ENCODE measurements at places on chromosomes 4 and X. TPM values are rescaled to one million over a fixed set of nuclear protein-coding genes. Genes with fewer than 3 reads are reported as not detected.

DNA sequence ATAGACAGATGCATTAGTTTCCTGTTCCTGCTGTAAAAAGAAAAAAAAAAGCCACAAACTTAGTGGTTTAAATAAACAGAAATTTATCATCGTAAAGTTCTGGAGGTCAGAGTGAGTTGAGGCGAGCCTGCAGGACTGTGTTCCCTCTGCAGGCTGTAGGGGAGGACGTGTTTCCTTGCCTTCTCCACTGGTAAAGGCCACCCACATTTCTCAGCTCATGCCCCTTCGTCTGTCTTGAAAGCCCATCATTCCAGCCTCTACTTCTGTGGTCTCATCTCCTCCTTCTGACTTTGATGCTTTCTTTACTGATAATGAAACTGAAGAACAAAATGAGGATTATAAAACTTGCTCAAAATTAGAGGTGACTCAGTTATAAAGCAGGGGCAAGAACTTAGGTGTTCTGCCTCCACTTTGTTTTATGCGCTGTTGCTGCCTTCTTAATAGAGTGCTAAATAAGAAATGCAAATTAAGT, 143.0 kb downstream of the STIM2 start:
- H3K36me3 ChIP-seq, result peaks cover 15% of the 10 kb centered on the region
- no peaks in the 10 kb centered on the region for H3K27me3 ChIP-seq
- peak overlapping the region; percentile 56 for H3K27ac ChIP-seq
- DNase-seq, result no peak
- peaks cover 36% of the 10 kb centered on the region for H3K4me1 ChIP-seq

DNA sequence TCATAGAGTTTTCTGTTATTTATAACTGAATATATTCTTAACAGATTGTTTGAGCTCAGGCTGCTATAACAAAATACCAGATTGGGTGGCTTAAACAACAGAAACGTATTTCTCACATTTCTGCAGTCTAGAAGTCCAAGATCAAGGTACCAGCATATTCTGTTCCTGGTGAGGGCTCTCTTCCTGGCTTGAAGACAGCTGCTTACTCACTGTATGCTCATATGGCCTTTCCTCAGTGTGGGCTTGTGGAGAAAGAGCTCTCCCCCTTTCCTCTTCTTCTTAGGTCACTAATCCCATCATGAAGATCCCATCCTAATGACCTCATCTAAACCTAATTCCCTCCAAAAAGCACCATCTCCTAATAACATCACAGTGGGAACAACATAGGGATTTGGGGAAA, 117.8 kb downstream of the RASGEF1B start:
- no peaks in the 10 kb centered on the region for H3K36me3 ChIP-seq
- no peak overlapping the region for H3K4me3 ChIP-seq
- H3K4me1 ChIP-seq, result no peaks in the 10 kb centered on the region
- DNase-seq, result no peak

DNA sequence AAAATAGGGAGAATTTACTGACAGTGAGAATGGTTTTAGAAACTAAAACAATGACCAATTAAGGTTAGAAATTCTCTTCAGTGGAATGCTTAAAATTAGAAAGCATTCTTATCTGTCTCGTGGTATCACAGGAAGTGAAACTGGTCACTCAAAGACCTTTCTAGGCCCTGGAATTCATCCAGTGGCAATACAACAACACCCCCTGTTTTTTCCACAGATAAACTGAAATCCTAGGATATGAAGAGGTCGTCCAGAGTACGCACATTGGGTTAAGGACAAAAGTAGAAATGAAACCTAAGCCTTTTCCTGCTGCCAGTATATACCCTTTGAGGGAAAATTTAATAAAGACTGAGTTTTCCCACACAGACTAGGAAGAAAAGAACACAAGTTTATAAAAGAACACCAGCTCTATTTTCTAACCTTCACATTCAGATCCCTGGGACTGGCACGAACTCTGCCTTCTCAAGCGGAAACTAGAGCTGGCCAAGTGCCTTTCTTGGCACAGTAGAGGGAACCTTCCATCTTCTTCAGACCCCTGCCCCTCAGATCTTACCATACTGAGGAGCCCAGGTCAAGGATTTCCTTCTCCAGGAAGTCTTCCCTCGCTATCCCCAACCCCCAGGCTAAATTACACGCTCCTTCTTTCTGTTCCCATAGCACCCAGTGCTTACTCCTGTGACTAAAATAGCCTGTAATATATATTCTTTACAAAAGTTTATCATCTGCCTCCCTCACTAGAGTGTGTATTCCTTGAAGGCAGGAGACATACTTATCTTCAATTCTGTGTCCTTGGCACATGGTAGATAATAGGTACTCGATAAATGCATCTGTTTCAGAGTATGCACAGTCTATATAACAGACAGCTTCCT, 16.9 kb downstream of the LHFPL1 start:
- DNase-seq, result no peak
- H3K36me3 ChIP-seq, result no peaks in the 10 kb centered on the region
- no peaks in the 10 kb centered on the region for H3K27me3 ChIP-seq

- no peak overlapping the region for H3K27ac ChIP-seq
- H3K27me3 ChIP-seq, result no peaks in the 10 kb centered on the region
- H3K36me3 ChIP-seq, result no peaks in the 10 kb centered on the region
- no peak overlapping the region for H3K4me3 ChIP-seq
- H3K4me1 ChIP-seq, result no peaks in the 10 kb centered on the region
Observed at GRCh38 chrX:114797494-114797893, 213.6 kb downstream of the HTR2C start.

- no peaks in the 10 kb centered on the region for H3K36me3 ChIP-seq
- no peaks in the 10 kb centered on the region for H3K4me1 ChIP-seq
- H3K27ac ChIP-seq, result no peak overlapping the region
- no peak for DNase-seq
- H3K27me3 ChIP-seq, result no peaks in the 10 kb centered on the region
Observed at GRCh38 chrX:22246620-22247019, 26.1 kb upstream of the CBLL2 start.

- no peak overlapping the region for H3K4me3 ChIP-seq
- H3K36me3 ChIP-seq, result no peaks in the 10 kb centered on the region
- H3K27ac ChIP-seq, result no peak overlapping the region
- no peaks in the 10 kb centered on the region for H3K27me3 ChIP-seq
Observed at GRCh38 chrX:75989806-75990590, 182.9 kb upstream of the PBDC1 start.

DNA sequence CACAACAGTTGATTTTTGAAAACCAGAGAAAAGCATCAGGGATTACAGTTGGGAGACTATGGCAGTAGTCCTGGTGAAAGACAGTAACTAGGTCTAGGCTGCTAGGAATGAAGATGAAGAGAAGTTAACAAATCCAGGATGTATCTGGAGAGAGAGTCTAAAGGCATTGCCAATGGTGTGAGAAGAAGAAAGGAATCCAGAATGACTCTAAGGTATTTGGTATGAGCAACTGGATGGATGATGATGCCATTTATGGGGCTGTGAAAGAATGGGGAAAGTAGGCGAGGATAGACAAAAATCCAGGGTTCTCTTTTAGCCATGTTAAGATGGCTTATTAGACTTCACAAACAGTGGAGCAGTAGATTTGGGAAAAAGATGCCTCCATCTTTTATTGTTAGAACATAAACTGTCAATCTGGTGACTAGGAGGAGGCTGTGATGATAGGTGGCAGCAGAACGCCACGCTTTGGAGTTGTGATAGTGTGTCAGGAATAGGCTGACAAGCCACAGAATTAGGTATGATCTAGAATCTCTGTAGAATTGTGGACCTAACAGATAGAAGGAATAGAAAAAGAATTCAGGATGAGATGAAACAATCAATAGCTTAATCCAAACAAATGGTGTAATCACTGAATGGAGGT, 27.3 kb upstream of the JADE1 start:
- peak; percentile 45 for DNase-seq
- H3K27me3 ChIP-seq, result peaks cover 3% of the 10 kb centered on the region
- no peaks in the 10 kb centered on the region for H3K4me1 ChIP-seq
- no peak overlapping the region for H3K4me3 ChIP-seq
- no peak overlapping the region for H3K27ac ChIP-seq
- no peaks in the 10 kb centered on the region for H3K36me3 ChIP-seq

DNA sequence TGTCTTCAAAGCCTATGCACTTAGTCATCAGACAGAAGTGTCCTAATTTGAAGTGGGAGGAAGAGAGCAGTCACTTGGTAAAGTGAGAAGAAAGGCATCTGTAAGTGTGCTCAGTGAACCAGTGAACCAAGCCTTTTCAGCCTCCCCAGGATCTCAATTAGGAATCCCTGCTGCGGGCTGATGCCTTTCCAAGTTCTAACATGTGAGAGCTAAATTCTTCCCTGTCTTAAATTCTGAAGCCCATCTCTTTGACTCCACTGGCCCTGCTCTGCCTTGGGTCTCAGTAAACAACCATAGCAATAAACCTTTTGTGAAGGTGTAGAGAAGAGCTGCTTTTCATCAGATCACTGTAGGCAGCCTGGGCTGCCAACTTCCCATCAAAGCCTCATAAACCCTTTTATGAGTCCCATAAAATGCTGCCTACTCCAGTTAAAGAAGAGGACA, 701.2 kb upstream of the LCORL start:
- no peak for DNase-seq
- no peak overlapping the region for H3K4me3 ChIP-seq
- H3K4me1 ChIP-seq, result no peaks in the 10 kb centered on the region
- no peak overlapping the region for H3K27ac ChIP-seq

GRCh38 chr4:122898370-122899150, 23.8 kb downstream of the NUDT6 start:
- H3K36me3 ChIP-seq, result peaks cover 2% of the 10 kb centered on the region
- H3K27me3 ChIP-seq, result no peaks in the 10 kb centered on the region
- DNase-seq, result no peak
- H3K4me1 ChIP-seq, result no peaks in the 10 kb centered on the region

GRCh38 chr4:127120441-127121090, 512.2 kb upstream of the INTU start:
- H3K4me3 ChIP-seq, result no peak overlapping the region
- no peaks in the 10 kb centered on the region for H3K4me1 ChIP-seq
- no peak overlapping the region for H3K27ac ChIP-seq
- H3K36me3 ChIP-seq, result no peaks in the 10 kb centered on the region
- H3K27me3 ChIP-seq, result no peaks in the 10 kb centered on the region
- no peak for DNase-seq

DNA sequence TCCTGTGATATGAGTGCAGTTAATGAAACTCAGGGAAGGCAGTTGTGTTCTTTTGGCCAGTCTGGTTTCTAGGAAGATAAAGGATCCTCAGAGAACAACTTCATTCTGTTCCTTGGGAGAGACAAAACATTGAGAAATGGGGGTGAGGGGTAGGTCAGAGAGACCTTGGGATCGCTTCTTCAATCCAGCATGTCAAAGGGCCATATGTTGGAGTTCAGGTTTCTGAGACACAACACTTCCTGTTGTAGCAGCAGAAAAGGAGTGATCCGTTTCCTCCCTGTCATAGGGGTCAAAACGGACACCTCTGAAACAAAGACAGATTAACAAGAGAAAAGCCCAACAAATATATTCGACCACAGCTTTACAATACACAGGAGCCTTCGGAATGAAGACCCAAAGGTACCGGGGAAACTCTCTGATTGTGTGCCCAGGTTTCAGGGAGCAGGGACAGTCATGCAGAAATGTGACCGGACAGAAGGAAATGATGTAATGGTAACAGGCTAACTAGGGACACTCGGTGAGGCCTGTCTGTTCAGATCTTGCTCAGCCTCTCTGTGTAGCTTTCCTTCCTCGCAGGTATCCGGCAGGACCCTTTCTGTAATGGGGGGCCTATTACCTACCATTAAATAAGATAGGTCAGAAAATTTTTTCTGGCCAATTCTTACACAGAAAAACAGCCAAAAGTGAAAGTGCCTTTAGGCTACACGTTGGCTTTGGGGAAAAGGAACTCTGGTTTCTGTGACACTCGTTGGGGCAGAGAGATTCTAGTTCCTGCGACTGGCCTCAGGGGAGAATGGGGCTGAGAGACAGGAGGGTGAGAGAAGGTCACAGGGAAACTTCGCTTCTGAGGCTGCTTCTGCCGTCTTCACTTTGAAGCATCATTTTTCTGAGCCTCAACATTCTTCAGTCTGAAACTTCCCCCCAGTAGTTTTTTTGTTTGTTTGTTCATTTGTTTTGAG, 103.3 kb upstream of the TLR3 start:
- H3K27me3 ChIP-seq, result peaks cover 4% of the 10 kb centered on the region
- H3K36me3 ChIP-seq, result no peaks in the 10 kb centered on the region
- H3K27ac ChIP-seq, result no peak overlapping the region
- no peaks in the 10 kb centered on the region for H3K4me1 ChIP-seq

GRCh38 chrX:48475774-48476577, at the start of gene FTSJ1:
Gene FTSJ1 (plus strand): TSS chrX:48476199. CDS start chrX:48478048, 1,849 bp downstream.
- H3K4me3 ChIP-seq, result peak within 1 kb of the TSS; percentile 93
- H3K27me3 ChIP-seq, result no peaks in the 10 kb centered on the region
- peaks cover 21% of the 10 kb centered on the region for H3K36me3 ChIP-seq

DNA sequence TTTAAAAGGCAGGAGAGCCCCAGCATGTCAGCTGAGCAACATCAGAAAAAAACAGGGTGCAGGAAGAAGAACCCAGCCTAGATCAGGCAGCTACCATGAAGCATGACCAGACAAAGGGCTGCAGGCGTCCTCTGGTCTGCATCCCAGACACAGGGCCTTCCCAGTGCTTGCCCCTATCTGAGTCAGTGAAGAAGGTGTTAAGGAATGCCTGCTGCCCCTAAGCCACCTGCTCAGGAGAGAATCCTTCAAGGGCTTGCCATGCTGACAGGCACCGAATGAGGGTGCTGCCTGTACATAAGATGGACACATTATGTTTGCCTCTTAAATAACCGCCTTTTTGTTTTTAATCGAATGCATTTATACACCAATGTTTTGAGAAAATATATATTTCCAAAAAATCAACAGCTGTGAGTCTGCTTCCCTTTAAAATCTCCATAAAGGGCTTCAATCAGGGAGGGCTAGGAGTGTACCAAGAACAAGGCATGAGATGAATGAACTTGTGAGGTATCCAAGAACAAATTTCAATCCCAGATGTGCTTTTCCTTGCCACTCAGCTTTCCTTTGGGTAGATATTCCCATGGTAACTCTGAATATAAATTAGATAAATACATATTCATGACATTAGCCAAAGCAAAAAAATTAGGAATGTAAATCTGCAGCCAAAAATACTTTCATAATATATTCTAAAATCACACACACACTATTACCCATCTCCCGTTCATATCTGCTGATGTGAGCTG, 85.1 kb downstream of the SLC9A7 start:
- DNase-seq, result no peak
- peaks cover 3% of the 10 kb centered on the region for H3K4me1 ChIP-seq
- H3K4me3 ChIP-seq, result no peak overlapping the region
- H3K27ac ChIP-seq, result no peak overlapping the region
- no peaks in the 10 kb centered on the region for H3K36me3 ChIP-seq
- no peaks in the 10 kb centered on the region for H3K27me3 ChIP-seq

Gene CCNA2
- total RNA-seq, result 128 TPM

Gene LRIT3
- 0.15 TPM for total RNA-seq

Gene MTCP1
- total RNA-seq, result 18.1 TPM

Gene KIF4A
- 41.5 TPM for total RNA-seq

Gene VCX3B
- not detected for total RNA-seq

Gene PRRG1
- total RNA-seq, result not detected

Gene ELF4
- total RNA-seq, result 49.5 TPM

Gene FMR1NB
- total RNA-seq, result not detected

Gene BMX
- not detected for total RNA-seq

Gene CCDC149
- total RNA-seq, result not detected

Gene C4orf51
- not detected for total RNA-seq

Gene CSAG3
- 0.62 TPM for total RNA-seq

Measured in activated CD4-positive, alpha-beta T cell treated with anti-CD3 and anti-CD28 coated beads, Interleukin-2, amount 10 ng/mL, durations not matched to agents 7 days and 5 days (primary cell).